ENCODE measurements at places on chromosomes 2 and 18. TPM values are rescaled to one million over a fixed set of nuclear protein-coding genes. Genes with fewer than 3 reads are reported as not detected.

Gene PROM2
- 5.4 TPM for total RNA-seq

GRCh38 chr2:54858021-54858681 is 134.7 kb downstream of the EML6 start:
- DNase-seq, result no peak
- no peak overlapping the region for H3K4me3 ChIP-seq
- H3K27me3 ChIP-seq, result no peaks in the 10 kb centered on the region
- peaks cover 5% of the 10 kb centered on the region for H3K36me3 ChIP-seq

Gene RTP5
- total RNA-seq, result not detected

Gene SPC25
- total RNA-seq, result 7.1 TPM

Gene SCN7A
- total RNA-seq, result 0.32 TPM

GRCh38 chr18:1092228-1092627 is 187.6 kb downstream of the ADCYAP1 start:
- no peaks in the 10 kb centered on the region for H3K27me3 ChIP-seq
- peaks cover 2% of the 10 kb centered on the region for H3K4me1 ChIP-seq
- no peak overlapping the region for H3K27ac ChIP-seq
- H3K36me3 ChIP-seq, result peaks cover 16% of the 10 kb centered on the region

GRCh38 chr18:9828506-9829396 is 57.0 kb upstream of the TXNDC2 start:
- no peaks in the 10 kb centered on the region for H3K27me3 ChIP-seq
- H3K4me3 ChIP-seq, result no peak overlapping the region
- H3K36me3 ChIP-seq, result peaks cover 7% of the 10 kb centered on the region

Gene ZNF385B
- total RNA-seq, result not detected

DNA sequence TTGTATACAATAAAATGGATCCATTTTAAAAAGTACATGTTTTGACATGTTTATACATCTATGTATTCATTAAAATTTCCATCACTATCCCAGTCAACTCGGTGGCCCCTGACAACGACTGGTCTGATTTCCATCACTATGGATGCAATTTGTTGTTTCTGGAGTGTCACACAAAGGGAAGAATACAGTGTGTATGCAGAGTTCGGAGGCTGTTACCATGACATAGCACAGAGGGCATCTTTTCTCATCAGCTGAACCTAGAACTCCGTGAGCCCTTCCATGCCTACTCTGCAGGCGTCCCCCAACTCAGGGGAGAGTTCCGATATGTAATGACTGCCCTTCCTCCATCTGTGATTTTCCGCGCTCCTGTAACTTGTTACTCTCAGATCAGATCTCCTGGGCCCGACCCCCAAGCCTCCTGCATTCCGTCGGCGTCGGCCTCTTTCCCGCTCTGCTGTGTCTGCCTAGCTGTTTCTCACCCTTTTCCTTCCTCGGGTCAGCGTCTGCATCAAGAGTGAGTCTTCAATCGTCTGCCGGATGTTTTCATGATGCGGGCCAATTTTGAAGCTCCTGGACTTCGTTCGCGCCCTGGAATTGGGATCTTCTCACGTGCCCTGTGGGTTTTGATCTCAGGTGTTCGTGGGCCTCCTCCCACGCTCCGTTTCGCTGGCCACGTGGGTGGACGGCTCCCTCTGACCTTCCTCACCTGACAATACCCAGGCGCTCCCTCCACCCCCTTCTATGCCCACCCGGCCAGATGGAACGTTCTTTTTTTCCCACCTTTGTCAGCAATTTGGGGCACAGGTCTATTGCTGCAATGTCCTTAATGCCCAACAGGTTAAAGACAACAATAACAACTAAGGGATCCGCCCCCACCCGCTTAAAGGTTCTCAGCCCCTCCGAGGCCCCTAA is 161.0 kb downstream of the TWIST2 start:
- H3K36me3 ChIP-seq, result no peaks in the 10 kb centered on the region
- no peak overlapping the region for H3K4me3 ChIP-seq
- no peak for DNase-seq
- H3K4me1 ChIP-seq, result no peaks in the 10 kb centered on the region

DNA sequence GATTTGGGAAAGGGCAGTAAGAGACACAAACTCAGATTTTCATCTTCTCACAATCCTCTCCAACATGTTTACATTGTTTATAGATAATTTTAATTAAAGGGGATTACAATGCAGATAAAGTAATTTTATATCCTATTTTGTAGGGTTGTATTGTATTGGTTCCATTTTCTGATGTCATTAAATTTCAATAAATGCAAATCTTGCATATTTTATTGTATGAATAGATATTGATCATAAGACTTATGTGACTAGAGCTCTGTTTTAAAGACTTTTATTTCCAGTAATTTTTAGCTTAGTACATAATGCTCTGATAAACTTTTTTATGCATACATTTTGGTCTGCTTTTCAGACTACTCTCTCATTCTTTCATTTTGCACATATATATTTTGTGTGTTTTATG is 819.6 kb downstream of the TSN start:
- no peaks in the 10 kb centered on the region for H3K27me3 ChIP-seq
- H3K4me1 ChIP-seq, result no peaks in the 10 kb centered on the region
- H3K4me3 ChIP-seq, result no peak overlapping the region
- no peak for DNase-seq

Gene CNDP1
- total RNA-seq, result 0.27 TPM
